ENCODE measurements at places on chromosomes 11 and 22.

DNA sequence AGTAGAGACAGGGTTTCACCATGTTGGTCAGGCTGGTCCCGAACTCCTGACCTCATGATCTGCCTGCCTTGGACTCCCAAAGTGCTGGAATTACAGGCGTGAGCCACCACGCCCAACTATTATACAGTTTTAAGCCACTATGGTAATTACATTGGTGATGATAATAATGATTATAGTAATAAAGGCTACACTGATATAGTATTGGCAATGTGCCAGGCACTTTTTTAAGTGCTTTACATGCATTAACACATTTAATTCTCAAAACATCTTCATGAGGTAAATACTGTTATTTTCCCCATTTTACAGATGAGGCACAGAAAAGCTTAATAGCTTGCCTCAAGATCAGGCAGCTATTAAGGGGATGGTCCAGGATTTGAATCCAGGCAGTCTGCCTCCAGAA lies 222.5 kb downstream of the SOX6 start:
- DNase-seq: no peak
- no peak overlapping the region for H3K4me3 ChIP-seq
- no peaks in the 10 kb centered on the region for H3K36me3 ChIP-seq

GRCh38 chr22:31130873-31131272 lies 8.1 kb downstream of the INPP5J start:
- no peaks in the 10 kb centered on the region for H3K36me3 ChIP-seq
- peak; percentile 31 for DNase-seq
- no peak overlapping the region for H3K4me3 ChIP-seq
- peaks cover 42% of the 10 kb centered on the region for H3K4me1 ChIP-seq
- no peak overlapping the region for H3K27ac ChIP-seq

DNA sequence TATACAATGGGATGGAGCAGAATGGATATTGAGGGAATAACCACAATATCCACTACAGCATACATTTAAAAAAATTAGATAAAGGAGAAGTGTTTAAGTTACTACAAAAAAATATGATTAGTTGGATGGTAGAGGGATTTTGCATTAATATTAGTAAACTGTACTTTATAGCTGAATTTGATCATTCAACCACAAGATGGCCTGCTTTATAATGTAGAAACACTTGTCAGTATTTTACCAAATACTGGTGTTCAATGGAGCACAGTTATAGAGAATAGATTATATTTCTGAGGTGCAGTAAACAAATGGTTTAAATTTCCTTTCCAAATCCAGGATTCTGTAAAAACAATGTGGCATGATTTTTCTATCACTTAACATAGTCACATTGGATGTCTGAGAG lies 818.8 kb upstream of the CHORDC1 start:
- H3K4me1 ChIP-seq: no peaks in the 10 kb centered on the region
- H3K27me3 ChIP-seq: no peaks in the 10 kb centered on the region
- no peak overlapping the region for H3K27ac ChIP-seq
- H3K36me3 ChIP-seq: no peaks in the 10 kb centered on the region
- DNase-seq: no peak

GRCh38 chr22:39995393-39996252 lies 869 bp downstream of the FAM83F start:
- no peaks in the 10 kb centered on the region for H3K36me3 ChIP-seq
- H3K27me3 ChIP-seq: peaks cover 23% of the 10 kb centered on the region
- H3K4me1 ChIP-seq: peaks cover 50% of the 10 kb centered on the region

DNA sequence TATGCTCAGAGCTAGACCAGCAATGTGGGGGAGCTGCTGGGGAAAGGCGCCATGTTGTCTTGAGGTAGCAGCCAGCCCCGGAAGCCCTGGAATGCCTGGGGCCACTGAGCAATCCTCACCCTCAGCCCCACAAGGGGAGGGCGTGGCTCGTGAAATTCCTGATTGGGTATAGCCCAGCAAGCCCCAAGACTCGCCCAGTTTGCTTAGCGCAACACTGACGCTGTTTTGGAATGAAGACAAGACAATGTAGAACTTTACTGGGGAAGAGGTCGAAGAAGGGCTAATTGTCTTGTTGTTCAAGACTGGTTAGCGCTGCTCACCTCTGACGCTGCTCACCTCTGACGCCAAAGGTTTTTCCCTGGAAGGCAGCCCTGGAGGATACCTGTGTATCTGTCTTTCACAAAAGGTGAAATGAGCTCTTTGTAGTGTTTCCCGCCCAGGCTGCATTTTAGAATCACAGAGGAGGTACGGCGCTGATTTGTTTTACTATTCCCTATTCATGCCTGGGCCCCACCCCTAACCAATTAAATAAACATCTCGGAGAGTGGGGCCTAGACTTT lies 47.6 kb downstream of the ST3GAL4 start:
- no peaks in the 10 kb centered on the region for H3K27me3 ChIP-seq
- H3K4me1 ChIP-seq: no peaks in the 10 kb centered on the region
- no peak overlapping the region for H3K27ac ChIP-seq
- DNase-seq: no peak

- H3K27ac ChIP-seq: peak overlapping the region; percentile 83
- DNase-seq: peak; percentile 3
- H3K36me3 ChIP-seq: peaks cover 34% of the 10 kb centered on the region
- H3K4me3 ChIP-seq: peak overlapping the region; percentile 87
- H3K4me1 ChIP-seq: peaks cover 33% of the 10 kb centered on the region
Measured at GRCh38 chr11:59667812-59668187, 1.0 kb downstream of the PATL1 start.

DNA sequence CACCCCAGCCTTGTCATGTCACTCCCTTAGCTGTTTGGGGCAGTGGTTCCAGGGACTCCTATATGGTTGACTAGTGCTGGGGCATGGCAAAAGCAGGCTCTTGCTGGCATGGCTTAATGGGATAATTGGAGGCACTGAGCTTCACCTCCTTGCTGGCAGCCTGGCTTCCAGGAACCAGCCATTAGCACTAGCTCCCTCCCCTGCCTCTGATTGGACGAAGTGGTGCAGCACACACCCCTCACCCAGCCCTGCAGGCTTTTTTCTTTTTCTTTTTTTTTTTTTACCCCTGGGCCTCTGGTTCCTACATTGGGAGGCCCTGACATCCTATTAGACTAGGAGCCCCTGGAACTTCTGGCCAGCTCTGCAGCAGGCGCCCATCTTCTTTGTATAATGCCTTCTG lies 18.6 kb downstream of the PHLDB1 start:
- DNase-seq: no peak
- H3K36me3 ChIP-seq: peaks cover 22% of the 10 kb centered on the region
- no peak overlapping the region for H3K27ac ChIP-seq

- H3K4me3 ChIP-seq: no peak overlapping the region
- no peaks in the 10 kb centered on the region for H3K36me3 ChIP-seq
- no peak overlapping the region for H3K27ac ChIP-seq
- peaks cover 1% of the 10 kb centered on the region for H3K27me3 ChIP-seq
- no peak for DNase-seq
Measured at GRCh38 chr11:132471466-132471865, 1060.8 kb downstream of the OPCML start.

- peaks cover 53% of the 10 kb centered on the region for H3K27me3 ChIP-seq
Measured at GRCh38 chr11:120306519-120307242, 18.4 kb upstream of the TLCD5 start.

GRCh38 chr22:38465673-38466490 lies 2.0 kb upstream of the KDELR3 start:
- no peak for DNase-seq
- H3K4me3 ChIP-seq: no peak overlapping the region
- peaks cover 21% of the 10 kb centered on the region for H3K27me3 ChIP-seq
- peaks cover 78% of the 10 kb centered on the region for H3K4me1 ChIP-seq
- H3K36me3 ChIP-seq: no peaks in the 10 kb centered on the region

DNA sequence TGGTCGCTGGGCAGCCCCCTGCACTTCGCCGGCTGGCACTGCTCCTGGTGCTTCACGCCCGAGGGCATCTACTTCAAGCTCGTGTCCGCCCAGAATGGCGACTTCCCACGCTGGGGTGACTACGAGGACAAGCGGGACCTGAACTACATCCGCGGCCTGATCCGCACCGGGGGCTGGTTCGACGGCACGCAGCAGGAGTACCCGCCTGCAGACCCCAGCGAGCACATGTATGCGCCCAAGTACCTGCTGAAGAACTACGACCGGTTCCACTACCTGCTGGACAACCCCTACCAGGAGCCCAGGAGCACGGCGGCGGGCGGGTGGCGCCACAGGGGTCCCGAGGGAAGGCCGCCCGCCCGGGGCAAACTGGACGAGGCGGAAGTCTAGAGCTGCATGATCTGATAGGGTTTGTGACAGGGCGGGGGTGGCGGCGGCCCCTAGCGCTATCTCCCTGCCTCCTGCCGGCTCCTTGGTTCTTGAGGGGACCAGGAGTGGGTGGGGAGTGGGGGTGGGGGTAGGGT lies 13.5 kb upstream of the MIEF1 start:
- no peak overlapping the region for H3K4me3 ChIP-seq
- DNase-seq: no peak
- no peak overlapping the region for H3K27ac ChIP-seq

GRCh38 chr11:86047275-86047991 lies 21.5 kb downstream of the PICALM start:
- H3K27me3 ChIP-seq: no peaks in the 10 kb centered on the region
- no peaks in the 10 kb centered on the region for H3K36me3 ChIP-seq
- no peak for DNase-seq
- H3K27ac ChIP-seq: no peak overlapping the region
- H3K4me1 ChIP-seq: peaks cover 32% of the 10 kb centered on the region

DNA sequence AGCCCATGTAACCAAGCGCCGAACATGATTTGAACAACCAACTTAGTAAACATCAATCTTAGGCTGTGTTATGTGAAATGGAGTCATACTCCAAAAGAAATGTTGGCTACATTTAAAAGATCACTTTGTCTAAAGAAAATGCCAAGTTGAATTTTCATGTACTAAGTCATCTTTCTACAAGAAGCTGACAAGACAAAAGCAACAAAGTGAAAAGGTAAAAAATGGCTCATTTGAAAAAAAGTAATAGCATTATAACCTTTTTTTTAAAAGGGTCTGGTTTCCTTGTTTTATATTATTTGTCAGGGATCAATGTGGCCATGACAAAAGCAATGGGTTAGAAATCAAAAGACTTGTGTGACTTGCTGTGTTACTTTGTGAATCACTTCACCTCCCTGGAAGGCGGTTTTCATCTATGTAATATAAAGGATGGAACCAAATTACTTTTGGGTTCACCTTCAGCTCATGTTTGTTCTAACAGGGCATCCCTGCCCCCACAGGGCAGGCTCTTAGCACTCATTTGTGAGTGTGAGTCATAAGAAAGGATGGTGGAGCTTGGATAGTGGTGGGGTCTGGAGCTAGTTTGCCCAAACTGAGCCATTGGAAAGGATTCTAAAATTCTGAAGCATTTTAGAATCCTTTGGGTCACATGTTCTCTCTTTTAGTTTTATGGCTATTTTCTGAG lies 131.9 kb upstream of the MTMR2 start:
- H3K27ac ChIP-seq: peak overlapping the region; percentile 7
- no peak overlapping the region for H3K4me3 ChIP-seq
- DNase-seq: peak; percentile 7

GRCh38 chr22:28373831-28374230 lies 305.8 kb downstream of the TTC28 start:
- H3K27me3 ChIP-seq: no peaks in the 10 kb centered on the region
- no peak overlapping the region for H3K27ac ChIP-seq
- no peak overlapping the region for H3K4me3 ChIP-seq
- H3K4me1 ChIP-seq: no peaks in the 10 kb centered on the region
- DNase-seq: no peak
- no peaks in the 10 kb centered on the region for H3K36me3 ChIP-seq

- H3K27ac ChIP-seq: no peak overlapping the region
- 0 out of 3 replicates have a peak, but pooled peaks cover 3% of the 10 kb centered on the region for H3K27me3 ChIP-seq
- no peaks in the 10 kb centered on the region for H3K4me1 ChIP-seq
- H3K36me3 ChIP-seq: no peaks in the 10 kb centered on the region
- no peak for DNase-seq
Measured at GRCh38 chr22:20639750-20640149, 132.3 kb downstream of the MED15 start.

DNA sequence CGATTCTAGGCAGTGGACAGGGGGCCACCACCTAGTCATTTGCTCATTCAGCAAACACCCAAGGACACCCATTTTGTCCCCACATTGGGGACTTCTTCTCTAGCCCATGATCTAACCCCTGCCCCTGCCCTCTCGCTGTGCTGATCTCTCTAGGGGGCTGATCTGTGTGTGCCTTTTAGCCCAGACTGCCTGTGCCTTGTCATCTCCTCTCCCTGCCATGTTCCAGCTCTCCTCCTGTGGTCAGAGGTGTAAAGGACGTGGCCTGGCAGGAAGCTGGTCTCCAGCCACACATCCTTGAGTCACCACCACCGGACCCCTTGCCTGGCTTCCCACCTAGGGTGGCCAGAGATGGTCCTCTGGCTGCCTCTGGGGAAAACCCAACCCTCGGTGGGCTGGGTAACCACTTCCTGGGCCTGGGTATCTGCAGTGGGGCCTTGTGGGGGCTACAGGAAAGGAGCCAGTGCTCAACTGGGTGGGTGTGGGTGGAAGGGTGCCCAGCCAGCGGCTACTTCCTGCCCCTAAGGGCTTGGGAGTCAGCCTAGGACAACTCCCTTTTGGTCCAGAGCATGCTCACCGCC lies 1.3 kb downstream of the CTSW start:
- H3K4me1 ChIP-seq: peaks cover 33% of the 10 kb centered on the region
- no peak overlapping the region for H3K4me3 ChIP-seq
- no peak for DNase-seq
- H3K36me3 ChIP-seq: peaks cover 4% of the 10 kb centered on the region

- no peak overlapping the region for H3K27ac ChIP-seq
- DNase-seq: no peak
- H3K27me3 ChIP-seq: no peaks in the 10 kb centered on the region
- H3K4me1 ChIP-seq: peaks cover 27% of the 10 kb centered on the region
- peaks cover 7% of the 10 kb centered on the region for H3K36me3 ChIP-seq
Measured at GRCh38 chr22:42077486-42078125, 1.9 kb upstream of the SMDT1 start.

DNA sequence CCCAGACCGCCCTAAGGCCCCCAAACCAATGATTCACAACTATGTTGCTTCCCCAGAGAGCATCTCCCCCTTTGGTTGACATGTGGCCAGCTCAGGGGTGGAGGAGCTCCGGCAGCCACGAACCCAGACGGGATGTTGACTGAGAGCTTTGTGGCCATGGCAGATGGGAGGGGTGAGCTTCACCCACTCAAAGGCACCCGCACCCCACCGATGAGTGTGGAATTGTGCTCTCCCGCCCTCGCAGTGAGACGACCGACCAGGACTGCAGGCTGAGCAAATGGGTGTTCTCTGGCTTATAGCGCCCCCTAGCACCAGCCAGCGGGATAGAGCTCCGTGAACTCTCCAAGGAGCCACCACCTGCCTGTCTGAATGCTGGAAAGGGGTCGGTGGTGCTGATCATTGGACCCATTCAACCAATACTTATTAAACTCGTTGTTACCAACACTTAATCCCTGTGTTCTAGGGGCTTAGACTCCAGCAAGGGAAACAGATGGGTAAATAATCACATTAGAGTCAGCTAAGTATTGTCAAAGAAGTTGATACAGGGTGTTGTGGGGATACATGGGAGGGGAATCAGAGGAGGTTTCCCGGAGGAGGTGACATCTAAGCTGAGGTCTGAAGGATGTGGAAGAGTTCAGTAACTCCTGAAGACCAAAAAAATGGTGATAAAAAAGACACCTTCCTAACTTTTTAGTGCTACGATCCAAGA lies 4.5 kb upstream of the TIMP3 start:
- DNase-seq: peak; percentile 44
- no peaks in the 10 kb centered on the region for H3K36me3 ChIP-seq
- no peak overlapping the region for H3K4me3 ChIP-seq

GRCh38 chr11:61868571-61869428 lies 22.5 kb downstream of the FADS3 start:
- H3K27ac ChIP-seq: no peak overlapping the region
- no peak for DNase-seq
- 0 out of 3 replicates have a peak, but pooled peaks cover 6% of the 10 kb centered on the region for H3K27me3 ChIP-seq
- H3K4me3 ChIP-seq: no peak overlapping the region
- peaks cover 26% of the 10 kb centered on the region for H3K4me1 ChIP-seq
- peaks cover 9% of the 10 kb centered on the region for H3K36me3 ChIP-seq

GRCh38 chr11:57217053-57217452 lies 20.0 kb downstream of the APLNR start:
- no peak for DNase-seq
- 0 out of 3 replicates have a peak, but pooled peaks cover 4% of the 10 kb centered on the region for H3K27me3 ChIP-seq
- no peak overlapping the region for H3K27ac ChIP-seq
- H3K36me3 ChIP-seq: no peaks in the 10 kb centered on the region
- H3K4me1 ChIP-seq: no peaks in the 10 kb centered on the region

All from HepG2 (cell line).